ENCODE measurements at places on chromosomes 7 and 10.

GRCh38 chr10:80855348-80855971 lies 317.8 kb downstream of the SH2D4B start:
- DNase-seq = no peak

- no peak for DNase-seq
These were observed 896.5 kb downstream of the SORCS1 start for GRCh38 chr10:106268000-106268399.

DNA sequence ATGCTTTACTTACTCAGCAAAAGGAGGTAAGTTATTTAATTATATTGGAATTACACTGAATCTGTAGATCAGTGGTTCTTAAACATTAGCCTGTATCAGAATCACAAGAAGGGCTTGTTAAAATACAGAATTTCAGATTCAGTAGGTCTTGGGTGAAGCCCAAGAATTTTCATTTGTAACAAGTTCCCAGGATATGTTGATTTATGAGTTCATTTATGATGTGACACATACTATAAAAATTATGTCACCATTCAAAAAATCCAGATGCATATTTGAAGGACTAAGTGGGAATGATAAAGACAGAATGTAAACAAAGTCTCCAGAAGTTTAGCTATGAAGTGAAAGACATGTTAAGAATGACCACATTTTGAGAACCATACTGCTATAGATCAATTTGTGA lies 52.3 kb downstream of the HECTD2 start:
- DNase-seq = no peak

GRCh38 chr7:15625466-15625865 lies 61.0 kb downstream of the MEOX2 start:
- no peak for DNase-seq

DNA sequence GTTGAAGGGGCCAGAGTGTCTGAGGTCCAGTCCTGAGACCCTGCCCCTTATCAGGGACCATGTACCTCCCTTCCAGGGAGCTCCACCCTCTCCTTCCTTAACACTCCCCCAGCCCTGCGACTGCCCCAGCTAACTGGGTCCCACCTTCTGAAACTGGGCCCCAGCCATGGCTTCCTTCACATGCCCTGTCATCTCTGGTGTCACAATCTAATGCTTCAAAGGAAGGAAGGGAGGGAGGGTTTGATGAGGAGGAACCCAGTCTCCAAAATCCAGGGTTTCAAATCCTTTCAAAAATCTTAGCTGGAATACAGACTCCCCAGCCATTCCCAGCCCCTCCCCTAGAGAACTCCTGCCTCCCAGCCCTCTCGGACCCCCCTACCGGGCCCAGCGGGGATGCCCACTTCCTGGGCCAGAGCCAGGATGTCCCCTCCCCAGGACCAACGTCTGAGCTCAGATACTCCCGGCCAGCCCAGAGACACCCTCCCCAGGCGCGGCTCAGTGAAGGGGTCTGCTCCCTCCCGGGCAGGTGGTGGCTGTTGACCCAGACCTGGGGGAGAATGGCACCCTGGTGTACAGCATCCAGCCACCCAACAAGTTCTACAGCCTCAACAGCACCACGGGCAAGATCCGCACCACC lies 18.0 kb downstream of the C10orf105 start:
- no peak for DNase-seq

GRCh38 chr10:73655990-73656298 lies at the start of gene SYNPO2L:
SYNPO2L (minus strand) TSS chr10:73656029; CDS start chr10:73655922, 107 bp downstream.
- no peak for DNase-seq

- no peak for DNase-seq
These were observed 36.6 kb downstream of the SBDS start for GRCh38 chr7:66958538-66959350.

- DNase-seq = no peak
These were observed 103.4 kb upstream of the DLX6 start for GRCh38 chr7:96901822-96902445.

GRCh38 chr7:1965579-1966294 lies 267.0 kb downstream of the MAD1L1 start:
- DNase-seq = no peak

DNA sequence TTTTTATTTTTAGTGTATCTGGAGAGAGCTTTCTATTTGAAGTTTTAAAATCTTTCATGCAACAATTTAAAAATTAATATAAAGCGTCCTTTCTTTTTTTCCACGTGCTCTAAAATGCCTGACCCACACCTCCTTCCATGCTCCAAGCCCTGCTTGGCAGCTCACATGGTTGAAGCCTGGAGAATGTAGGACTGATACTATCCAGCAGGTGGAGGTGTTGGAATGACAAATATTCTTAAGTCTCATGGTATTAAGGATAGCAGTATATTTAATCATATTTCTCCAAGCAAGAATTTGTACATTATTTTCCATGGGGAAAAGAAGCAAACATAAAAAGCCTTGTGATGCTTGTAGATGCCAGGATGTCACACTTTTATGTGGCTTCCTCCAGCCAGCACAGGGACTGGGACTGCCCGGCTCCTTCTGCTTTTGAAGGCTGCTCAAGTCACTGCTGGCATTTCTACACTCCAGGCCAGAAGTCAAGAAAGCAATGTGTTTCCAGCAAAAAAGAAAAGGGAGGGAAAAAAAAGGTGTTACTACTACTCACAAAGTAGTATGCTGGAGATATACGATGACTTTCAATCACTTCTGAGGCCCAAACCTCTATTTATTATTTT lies 49.7 kb downstream of the BZW2 start:
- DNase-seq = no peak

GRCh38 chr10:99467236-99467999 lies 37.0 kb upstream of the GOT1 start:
- no peak for DNase-seq

DNA sequence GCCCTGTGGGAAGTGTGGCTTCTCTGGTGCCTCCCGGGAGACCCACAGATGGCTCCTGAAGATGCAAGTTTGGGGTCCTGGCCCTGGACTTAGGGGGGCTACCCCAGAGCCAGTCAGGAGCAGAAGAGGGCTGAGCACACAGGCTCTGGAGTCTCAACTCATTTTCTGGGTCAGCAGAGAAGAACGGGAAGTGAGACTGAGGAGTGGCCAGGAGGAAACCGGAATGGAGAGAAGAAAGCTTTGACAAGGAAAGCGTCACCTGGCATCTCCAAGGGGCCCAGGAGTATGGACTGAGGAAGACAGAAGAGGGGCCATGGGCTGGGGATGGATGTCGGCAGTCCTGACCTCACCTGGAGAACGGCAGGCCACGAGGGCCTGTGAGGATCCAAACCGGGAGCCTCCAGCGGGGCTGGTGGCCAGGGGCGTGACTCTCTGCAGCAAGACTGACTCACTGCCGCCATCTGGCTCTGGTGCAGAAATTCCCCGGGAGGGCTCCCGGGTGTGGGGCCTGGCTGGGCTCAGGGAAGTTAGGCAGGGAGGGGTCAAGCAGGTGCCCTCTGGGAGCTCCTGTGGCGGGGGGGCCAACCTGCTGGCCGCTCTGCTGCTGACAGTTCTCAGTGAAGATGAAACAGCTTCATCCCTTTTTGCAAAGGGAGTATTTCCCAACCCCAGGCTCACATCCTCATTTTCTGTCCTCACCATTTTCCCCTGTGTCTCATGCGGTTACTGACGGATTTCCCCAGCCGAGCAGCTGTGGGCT lies 23.6 kb downstream of the DAGLB start:
- no peak for DNase-seq

DNA sequence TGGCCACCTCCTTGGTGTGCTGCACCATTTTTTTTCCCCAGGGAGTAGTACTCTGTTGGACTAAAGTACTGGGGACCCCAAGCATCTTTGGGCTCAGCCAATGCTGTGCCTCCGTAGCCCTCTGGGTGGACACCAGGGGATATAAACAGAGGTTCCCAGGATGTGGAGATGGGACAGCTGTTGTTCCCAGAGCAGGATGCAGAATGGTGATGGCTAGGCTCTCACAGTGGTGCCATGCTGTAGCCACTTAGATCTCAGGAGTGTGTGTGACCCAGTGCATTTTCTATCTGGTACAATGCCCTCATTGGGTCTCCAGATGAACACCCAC lies 50.9 kb upstream of the SCIN start:
- DNase-seq = no peak

- peak; percentile 51 for DNase-seq
These were observed at the start of gene C10orf53 for GRCh38 chr10:49679480-49679893. C10orf53 (plus strand) TSS chr10:49679651; CDS start chr10:49679698, 47 bp downstream.

DNA sequence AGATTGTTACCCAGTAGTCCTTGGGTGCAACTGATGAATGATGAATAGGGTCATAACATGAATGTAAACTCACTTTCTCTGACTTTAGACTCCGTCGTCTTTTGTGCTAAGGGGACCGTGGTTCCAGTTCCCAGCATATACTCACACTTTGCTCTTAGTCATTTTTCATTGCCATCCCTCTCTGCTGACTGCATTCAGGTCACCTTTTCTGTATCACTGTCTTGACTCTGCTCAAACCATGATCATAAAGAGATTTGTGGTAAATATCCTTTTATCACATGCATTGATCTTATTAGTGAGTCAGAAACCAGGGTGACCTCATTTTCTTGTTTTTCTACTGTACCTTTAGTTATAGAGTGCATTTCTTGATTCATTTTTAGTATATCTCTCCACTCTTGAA lies 141.1 kb upstream of the AGR3 start:
- DNase-seq = peak; percentile 46

- no peak for DNase-seq
These were observed 56.3 kb downstream of the FZD1 start for GRCh38 chr7:91320366-91321078.

DNA sequence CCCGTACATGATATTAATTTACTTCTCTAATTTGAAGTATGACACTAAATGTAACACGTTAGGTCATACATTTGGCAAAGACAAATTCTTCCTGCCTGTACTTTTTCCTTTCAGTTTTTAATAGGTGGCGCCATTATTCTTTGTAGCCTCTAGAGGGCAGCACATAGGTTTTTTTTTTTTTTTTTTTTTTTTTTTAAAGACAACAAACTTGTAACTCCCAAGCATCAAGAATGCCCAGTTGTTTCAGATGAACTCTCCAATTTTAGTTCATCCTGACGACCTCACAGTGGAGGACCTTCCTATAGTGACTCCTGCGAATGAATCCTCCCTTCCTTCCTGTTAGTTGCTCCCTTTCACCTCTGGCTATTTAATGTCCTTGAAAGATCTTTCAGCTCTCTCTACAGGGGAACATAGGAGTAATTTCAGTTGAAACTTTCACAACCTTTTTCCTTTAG lies 139.3 kb upstream of the HDAC9 start:
- DNase-seq = no peak

- DNase-seq = no peak
These were observed 51.3 kb upstream of the SEPTIN7 start for GRCh38 chr7:35749556-35749955.

GRCh38 chr7:54841772-54842697 lies 83.0 kb upstream of the SEC61G start:
- DNase-seq = no peak

DNA sequence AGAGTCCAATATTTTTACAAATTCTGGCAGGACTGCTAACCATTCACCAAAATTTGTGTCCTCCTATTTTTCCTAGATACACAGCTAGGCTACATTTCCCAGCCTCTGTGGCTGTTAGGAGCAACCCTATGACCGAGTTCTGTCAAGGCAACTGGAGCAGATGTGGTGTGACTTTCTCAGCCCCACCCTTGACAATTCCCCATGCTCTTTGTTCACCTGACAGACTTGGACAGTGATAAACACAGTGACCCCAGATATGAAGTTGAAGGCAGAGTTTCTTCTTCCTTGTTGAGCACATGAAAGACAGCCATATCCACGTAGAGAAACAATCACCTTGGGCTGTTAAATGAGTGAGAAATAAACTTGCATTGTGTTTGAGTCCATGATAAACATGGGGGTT lies 1162.1 kb downstream of the SORCS3 start:
- no peak for DNase-seq

- no peak for DNase-seq
These were observed 6.3 kb upstream of the HBP1 start for GRCh38 chr7:107162475-107162874.

- DNase-seq = no peak
These were observed 51.3 kb downstream of the NHLRC2 start for GRCh38 chr10:113905756-113906155.

DNA sequence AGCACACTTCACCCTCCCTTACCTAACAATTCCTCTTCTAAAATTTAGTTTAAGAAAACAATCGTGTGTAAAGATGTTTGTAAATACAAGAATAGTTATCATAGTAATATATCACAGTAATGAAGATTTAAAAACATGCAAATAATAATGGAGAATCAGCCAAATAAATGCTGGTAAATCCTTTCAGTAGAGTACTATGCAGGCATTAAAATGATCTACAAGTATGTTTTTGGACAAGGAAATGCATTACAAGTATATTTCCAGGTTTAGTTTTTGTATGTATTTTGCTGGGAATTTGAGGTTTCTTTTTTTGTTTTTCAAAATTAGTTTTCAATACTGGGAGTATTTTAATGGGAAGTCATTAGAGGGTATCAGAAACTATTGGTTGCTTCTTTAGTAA lies 22.7 kb downstream of the TPST1 start:
- DNase-seq = no peak

GRCh38 chr7:91713669-91714068 lies 166.8 kb downstream of the MTERF1 start:
- no peak for DNase-seq

DNA sequence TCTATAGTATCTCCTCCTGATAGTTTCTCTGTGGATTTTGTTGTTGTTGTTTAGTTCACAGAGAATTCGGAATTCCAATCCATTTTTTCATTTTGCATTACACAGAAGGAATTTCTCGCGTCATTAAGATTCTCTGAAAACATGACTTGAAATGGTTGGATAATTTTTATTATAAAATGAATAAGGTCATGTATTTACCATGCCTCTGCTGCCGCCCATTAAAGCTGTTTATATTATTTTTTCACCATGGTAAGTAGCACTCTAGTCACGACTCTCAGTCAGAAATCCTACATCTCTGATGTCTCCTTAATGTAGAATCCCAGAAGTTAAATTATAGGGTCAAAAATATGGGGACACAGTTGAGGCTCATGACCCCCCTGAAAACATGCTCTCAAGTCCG lies 19.1 kb downstream of the SFMBT2 start:
- no peak for DNase-seq

GRCh38 chr10:24382979-24383663 lies 174.2 kb downstream of the KIAA1217 start:
- no peak for DNase-seq

GRCh38 chr10:115107830-115108229 lies 14.7 kb downstream of the ATRNL1 start:
- DNase-seq = no peak

DNA sequence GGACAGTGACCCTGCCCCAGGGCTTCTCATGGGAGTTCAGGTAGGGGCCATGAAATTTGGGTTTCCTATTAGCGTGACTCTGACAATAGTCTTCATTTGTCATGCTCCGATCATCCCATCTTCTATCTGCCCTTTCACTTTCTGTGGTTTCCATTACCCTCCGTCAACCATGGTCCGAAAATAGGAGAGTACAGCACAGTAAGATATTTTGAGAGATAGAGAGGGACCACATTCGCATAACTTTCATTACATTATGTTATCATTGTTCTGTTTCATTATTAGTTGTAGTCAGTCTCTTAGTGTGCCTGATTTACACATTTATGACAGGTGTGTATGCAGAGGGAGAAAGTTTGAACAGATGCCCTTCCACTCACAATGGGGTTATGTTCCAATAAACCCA lies 649.2 kb downstream of the SDK1 start:
- DNase-seq = no peak

- DNase-seq = peak; percentile 25
These were observed 120.2 kb downstream of the SORBS1 start for GRCh38 chr10:95440756-95441546.

- DNase-seq = no peak
These were observed 767 bp downstream of the KRIT1 start for GRCh38 chr7:92244808-92245486.

- DNase-seq = peak; percentile 34
These were observed 15.2 kb downstream of the OAT start for GRCh38 chr10:124403548-124403947.

Measured in T-helper 2 cell treated with Interferon-gamma antibody and Interleukin-4, amounts not matched to agents 5 μg/mL and 100 μg/mL, for 36 hours (primary cell).